Activated T-cell treated with anti-CD3 and anti-CD28 coated beads, Interleukin-2, amount 50 U/mL, for 72 hours (primary cell): ENCODE measurements at places on chromosomes 13 and 19. TPM values are rescaled to one million over a fixed set of nuclear protein-coding genes. Genes with fewer than 3 reads are reported as not detected.

ZNF284 gene
- total RNA-seq, result 3.3 TPM

MADCAM1 gene
- 0.31 TPM for total RNA-seq

CHAMP1 gene
- total RNA-seq, result 42.3 TPM

CCDC122 gene
- 2.5 TPM for total RNA-seq

ANGPTL8 gene
- total RNA-seq, result not detected

UHRF1 gene
- total RNA-seq, result 76.4 TPM

SIGLEC8 gene
- total RNA-seq, result not detected

NCR1 gene
- total RNA-seq, result 4.1 TPM

CD22 gene
- 44.5 TPM for total RNA-seq

CCDC106 gene
- total RNA-seq, result 21.7 TPM

STXBP2 gene
- 132 TPM for total RNA-seq

CRLF1 gene
- not detected for total RNA-seq

DHRS12 gene
- 8.5 TPM for total RNA-seq

FOSB gene
- total RNA-seq, result 24.6 TPM

LRRC63 gene
- 2.5 TPM for total RNA-seq

GAPDHS gene
- not detected for total RNA-seq

KEAP1 gene
- 70.7 TPM for total RNA-seq

C1QTNF9B gene
- not detected for total RNA-seq

NAPSA gene
- 53.3 TPM for total RNA-seq

HRC gene
- total RNA-seq, result not detected

PSG6 gene
- total RNA-seq, result not detected

ZNF554 gene
- total RNA-seq, result 4.5 TPM

STX10 gene
- total RNA-seq, result 89.9 TPM

CD320 gene
- 38.9 TPM for total RNA-seq

SGCG gene
- not detected for total RNA-seq

HNRNPM gene
- 183 TPM for total RNA-seq

CEACAM3 gene
- not detected for total RNA-seq

ZIM2 gene
- not detected for total RNA-seq

CEACAM5 gene
- not detected for total RNA-seq

C13orf46 gene
- 6.9 TPM for total RNA-seq

CYP4F2 gene
- 0.19 TPM for total RNA-seq

SHC2 gene
- total RNA-seq, result 1.9 TPM

ATP4B gene
- not detected for total RNA-seq
